Activated CD4-positive, alpha-beta T cell treated with anti-CD3 and anti-CD28 coated beads for 48 hours (primary cell): ENCODE measurements at places on chromosomes 2 and 18.

DNA sequence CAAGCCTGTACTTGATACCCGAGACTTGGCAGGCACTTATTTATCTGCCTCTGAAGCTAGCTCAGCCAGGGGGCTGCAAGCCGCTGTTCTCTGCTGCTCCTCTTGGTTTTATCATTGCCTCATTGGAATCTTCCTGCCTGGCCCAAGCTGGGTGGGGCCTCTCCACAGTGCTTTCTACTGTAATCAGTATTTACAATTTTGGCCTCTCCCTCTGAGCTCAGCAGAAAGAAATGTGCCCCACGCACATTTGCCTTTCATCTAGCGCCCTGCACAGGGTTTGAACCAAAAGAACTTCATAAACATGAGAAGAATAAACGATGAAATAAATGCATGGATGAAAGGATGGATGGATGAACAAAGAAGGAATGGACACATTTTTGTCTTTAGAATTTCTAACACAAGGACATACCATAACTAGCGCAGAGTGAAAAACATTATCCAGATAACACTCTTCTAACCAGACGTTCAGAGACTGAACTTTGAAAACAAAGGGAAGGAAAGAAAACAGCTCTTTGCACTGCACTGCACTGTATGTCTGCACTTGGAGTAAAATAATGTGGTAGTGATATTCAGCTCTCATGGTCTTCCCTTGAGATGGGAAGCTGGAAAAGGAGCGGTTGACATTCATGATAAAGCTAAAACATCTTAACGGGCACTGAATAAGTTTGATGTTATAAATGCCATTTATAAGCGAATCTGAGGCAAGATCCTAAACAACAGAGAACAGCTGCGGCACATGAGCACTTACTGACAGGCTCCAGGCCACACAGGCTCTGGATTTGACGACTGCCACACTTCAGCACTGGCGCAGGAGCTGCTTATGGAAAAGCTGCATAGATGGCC lies 86.8 kb upstream of the SP3 start:
- DNase-seq, result no peak

GRCh38 chr18:61766266-61766884 lies 126.4 kb downstream of the RNF152 start:
- DNase-seq, result no peak

DNA sequence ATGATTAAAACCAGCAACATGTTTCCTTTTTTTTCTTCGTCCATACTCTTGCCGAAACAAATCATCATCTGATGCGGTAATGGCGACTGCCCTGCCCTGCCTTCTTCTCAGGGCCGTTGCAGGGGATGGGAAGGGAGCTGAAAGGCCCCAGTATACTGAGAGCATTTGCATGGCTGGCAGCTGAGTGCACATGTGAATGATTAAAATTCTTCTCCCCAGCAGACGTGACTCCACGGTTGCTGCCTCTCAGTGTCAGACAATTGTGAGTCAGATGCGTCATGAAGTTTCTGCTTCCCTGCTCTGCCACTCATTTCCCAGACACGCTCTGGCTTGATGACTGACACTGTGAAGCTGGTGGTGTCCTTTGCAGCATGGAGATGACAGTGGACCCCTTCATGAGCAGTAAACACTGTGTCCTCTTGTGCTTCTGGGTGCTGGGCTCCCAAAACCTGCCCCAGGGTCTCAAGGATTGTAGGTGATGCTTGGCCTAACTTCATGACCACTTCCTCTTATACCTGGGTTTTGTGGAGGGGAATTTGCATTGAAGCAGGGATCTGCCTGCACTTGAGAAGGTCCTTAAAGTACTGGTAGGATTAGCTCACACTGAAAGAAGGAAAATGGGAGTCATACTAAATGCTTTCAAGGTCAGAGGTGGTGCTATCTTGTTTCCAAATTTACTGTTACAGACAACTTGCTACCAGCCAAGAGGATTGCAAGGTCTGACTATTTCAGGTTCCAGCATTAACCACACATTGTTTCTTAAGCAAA lies 222.5 kb upstream of the COPS8 start:
- DNase-seq, result no peak

GRCh38 chr2:195049372-195050031 lies 607.5 kb upstream of the SLC39A10 start:
- DNase-seq, result no peak

DNA sequence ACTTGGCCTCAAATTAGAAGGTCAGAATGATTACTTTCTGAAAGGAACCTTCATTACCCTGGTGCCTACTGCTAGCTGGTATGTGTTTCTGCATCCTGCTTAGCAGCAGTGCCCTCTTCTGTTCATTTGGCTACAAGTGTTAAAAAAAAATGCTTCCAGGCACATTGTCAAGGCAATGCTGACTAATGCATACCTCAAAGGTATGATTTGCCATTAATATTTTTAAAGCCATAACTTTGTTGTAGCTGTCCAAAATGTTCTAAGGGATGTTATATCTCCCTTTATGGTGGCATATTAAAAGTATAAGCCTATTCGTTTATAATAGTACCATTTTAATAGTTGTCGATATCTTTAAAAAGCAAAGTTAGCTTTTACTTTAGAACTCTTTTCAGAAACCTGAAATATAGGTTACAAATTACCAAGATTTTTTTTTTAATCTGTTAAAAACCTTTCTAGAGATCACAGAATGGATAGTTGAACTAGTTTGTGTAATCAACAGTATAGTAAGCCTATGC lies 52.0 kb upstream of the FAM171B start:
- DNase-seq, result peak; percentile 20

- DNase-seq, result no peak
These were observed 8.0 kb downstream of the ALPI start for GRCh38 chr2:232463701-232464543.

DNA sequence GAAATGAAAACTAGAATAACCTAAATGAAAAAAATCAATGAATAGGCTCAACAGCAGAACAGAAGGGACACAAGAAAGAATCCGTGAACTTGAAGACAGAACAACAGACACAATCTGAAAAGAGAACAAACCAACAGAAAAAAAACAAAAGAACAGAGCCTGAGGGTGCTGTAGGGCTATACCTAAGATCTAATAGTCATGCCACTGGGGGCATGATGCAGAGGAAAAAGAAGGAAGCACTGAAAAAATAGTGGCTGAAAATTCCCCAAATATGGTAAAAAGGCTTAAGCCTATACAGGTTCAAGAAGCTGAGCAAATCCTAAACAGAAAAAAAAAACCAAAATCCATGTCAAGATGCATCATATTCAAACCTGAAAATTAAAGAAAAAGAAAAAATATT lies 50.3 kb downstream of the KANSL3 start:
- no peak for DNase-seq

- DNase-seq, result no peak
These were observed 473.6 kb downstream of the PTH2R start for GRCh38 chr2:208880171-208880570.

DNA sequence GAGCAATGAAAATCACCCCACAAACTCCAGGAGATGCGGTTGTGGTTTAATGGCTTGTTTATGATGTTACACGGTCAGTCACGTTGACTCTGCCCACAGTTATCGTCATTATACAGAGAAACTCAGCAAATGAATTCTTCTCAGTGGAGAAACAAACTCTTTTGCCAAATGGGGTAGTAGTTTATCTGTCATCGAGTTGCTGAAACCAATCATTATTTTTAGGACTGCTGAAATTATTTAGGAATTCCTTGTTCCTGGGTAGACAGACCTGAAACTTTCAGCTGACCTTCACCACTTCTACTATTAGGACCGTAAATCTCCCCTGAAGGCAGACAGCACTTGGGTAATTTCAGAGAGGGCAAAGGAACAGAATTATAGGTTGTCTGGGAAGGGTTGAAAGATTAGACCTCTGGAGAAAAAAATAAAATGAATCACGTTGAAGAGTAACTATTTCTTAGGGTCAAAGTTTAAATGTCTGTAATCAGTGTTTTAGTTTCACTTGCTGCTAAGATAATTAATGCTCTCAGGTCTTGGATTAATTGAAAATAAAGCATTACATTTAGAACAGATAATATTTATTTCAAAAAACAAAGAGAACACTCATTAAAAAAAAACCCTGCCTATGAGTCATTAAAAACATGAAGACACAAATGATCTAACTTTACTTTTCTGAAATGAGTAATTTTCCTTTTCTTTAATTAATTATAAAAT lies 52.1 kb upstream of the LYPD6 start:
- no peak for DNase-seq

GRCh38 chr18:41266616-41267015 lies 688.4 kb upstream of the PIK3C3 start:
- no peak for DNase-seq

DNA sequence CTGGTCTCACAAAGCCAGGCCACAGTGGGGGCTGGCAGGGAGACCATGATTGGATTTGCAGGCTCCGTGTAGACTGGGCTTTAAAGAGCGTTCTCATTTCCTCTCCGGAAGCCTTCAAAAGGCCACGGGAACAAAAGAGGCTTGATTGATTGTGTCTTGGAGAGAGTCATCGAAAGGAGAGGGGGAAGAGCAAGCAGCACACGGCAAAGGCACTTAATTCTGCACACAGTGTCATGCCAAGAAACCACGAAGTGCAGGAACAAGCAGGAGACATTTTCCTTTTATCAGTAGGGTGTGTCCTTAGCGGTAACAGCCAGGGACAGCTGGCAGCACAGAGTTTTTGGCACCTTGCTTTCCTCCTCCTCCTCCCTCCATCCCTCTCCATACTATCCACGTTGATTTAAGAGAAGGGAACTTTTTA lies 47.7 kb downstream of the GLI2 start:
- DNase-seq, result no peak

DNA sequence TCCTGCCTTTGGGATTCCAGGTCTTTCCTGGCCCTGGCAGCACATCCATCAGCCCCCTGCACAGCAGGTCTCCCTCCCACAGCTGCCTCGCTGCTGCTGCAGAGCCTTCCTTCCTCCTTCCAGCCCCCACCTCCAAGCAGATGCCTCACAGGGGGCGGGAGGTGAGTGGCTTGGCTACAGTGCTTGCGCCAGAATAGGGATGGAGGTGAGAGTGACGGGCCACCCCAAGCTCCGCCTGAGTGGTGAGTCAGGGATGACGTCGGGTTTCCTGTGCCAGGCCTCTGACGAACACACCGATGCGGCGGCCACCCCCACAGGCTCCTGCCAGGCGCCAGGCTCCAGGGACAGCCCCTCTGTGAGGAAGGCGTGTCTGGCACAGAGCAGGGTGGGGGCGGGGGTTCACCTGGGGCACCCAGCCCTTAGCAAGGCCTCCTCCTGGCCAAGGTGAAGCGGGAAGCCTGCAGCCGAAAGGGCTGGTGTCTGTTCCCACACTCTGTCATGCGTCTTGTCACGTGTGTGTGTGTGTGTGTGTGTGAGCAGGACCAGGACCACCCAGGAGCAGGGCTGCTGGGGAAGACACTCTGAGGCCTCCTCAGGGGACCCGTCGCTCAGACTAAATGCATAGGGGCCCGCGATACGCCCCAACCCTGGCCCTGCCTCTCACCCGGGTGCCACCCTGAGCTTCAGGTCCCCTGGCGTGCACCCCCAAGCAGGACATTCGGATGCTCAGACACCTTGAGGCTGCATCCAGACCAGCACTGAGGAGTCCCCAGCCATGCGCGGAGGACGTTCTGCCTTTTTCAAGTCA lies 3.4 kb upstream of the DUSP2 start:
- peak; percentile 99 for DNase-seq

DNA sequence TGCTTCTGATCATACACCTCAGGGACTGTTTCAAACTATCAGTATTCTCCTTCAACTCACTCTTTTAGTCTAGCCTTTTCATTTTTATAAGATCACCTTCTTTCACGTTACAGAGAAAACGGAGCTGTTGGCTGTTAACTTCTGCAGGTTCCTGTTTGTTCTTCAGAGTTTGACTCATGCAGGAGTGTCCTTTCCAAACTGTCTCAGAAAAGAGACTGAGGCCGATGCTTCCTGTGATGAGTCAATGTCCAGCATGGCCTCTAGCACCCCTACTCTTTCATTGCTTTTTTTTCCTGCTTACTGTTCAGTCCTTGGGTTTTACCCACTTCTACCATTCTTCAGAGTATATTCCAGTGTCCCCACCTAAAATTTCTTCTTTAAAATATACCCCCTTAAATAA lies 240.8 kb upstream of the RGPD4 start:
- no peak for DNase-seq

- no peak for DNase-seq
These were observed 251.5 kb upstream of the NXPH2 start for GRCh38 chr2:139031722-139032121.

DNA sequence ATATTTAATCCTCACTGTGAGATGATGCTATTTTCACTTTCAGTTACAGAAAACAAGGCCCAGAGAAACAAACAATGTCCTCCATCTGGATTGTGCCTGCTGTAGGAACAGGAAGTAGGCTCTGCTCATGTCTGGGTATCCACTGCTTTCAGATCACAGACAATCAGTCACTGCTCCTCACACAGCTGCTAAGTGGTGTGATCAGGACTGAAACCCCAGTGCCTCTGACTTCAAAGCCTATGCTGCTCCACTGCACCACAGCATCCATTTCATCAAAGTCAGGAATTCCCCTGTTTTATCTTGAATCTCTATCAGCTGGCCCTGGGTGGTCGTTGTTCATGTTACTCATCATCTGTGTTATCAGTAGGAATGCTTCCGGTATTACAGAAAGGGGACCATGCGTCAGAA lies 303.8 kb upstream of the TRIB2 start:
- peak; percentile 57 for DNase-seq

DNA sequence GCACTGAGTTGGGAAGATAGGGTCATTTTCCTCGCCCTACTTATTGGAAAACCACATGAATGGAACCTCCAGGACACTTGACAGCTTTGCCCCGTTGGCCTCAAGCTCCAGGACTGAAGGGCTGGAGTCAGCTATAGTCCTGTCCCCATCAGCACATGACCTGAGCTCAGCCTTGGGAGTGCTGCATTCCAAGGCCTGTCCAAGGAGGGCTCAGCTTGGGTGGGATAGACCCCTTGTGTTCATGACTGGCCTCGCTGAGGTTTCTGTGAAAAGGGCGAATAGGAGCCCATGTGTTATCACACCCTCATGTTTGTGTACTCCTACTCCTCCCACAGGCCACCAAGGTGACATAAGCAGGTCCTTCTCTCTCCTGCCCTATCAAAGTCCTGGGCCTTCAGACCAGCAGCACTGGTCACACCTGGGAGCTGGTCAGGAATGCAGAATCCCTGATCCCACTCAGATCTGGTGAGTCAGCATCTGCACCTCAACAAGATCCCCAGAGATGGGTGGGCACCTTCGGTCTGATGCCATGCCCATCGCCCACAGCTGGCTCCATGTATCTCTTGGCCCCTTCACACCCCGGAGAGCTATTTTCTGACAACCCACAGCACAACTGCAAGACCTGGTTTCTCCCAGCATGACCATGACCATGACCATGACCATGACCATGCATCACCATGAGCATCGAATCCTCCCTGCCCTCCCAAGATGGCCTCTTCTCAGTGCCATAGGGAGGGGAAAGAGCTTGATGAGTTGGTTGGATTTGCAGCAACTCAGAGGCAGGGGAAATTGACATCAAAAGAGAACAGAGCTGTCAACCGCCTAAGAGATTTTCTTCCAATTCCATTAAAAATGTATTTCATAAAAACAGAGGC lies 83.0 kb upstream of the RAB6C start:
- DNase-seq, result no peak

- DNase-seq, result no peak
These were observed 6.9 kb downstream of the SNORC start for GRCh38 chr2:232876978-232877441.
